Heart left ventricle (tissue), 16 donors: ENCODE measurements at places on chromosomes 13 and 19.

DNA sequence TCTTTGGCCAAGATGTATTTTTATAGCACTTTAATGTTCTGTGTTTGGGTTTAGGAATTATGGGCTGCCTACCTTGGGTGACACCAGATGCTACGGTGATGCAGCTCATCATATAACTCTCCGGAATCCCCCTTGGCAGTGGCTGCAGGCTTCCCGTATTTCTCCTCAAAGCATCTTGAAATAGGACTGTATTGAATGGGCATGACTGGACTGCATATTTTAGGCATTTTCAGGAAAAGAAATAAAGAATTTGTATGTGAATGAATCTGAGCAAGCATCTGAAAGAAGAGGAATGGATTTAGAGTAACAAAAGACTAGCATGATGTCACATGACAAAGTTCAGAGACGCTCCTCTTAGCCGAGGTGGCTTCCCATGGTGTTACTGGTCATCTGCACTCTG is 70.6 kb downstream of the DGKH start:
- peaks cover 6% of the 10 kb centered on the region for H3K4me1 ChIP-seq
- H3K27me3 ChIP-seq, result no peaks in the 10 kb centered on the region
- no peak overlapping the region for H3K4me3 ChIP-seq
- H3K27ac ChIP-seq, result no peak overlapping the region
- no peak for DNase-seq

DNA sequence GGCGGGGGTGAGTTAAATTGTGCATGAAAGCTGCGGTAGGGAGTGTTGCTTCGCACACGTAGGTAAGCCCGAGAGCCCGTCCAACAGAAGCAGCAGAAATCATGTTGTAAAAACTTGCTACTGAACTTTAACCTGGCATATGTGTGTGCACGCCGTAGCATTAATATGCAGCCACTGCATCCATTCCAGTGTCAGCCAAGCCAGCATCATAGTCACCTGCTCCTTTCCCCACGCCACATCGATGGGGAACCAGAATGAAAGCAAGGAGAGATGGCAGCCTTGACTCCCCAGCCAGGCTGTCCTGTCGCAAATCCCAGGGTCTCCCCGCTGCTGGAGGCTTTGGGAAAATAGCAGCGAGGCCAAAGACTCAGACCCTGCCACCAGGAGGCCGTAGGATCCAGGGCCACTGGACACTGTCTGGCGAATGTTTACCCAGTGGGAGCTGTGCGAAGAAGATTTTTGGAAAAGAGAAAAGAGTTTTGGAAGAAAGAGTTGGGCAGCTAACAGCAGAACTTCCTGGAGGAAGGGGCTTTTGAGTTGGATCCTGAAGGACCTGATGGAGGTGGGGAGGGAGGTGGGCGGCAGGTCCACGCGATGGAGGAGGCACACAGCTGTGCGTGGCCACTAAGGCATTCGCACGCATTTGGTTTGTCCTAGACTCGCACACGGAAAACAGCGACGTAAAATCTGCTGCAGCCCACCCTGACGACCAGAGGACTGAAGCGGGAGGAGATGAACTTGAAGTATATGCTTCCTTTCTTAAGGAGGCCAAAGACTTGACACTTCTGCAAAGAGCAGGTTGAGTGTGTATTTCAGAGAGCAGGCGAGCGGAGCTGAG is 48.7 kb upstream of the RANBP3 start:
- H3K4me1 ChIP-seq, result no peaks in the 10 kb centered on the region
- H3K4me3 ChIP-seq, result no peak overlapping the region
- H3K27me3 ChIP-seq, result no peaks in the 10 kb centered on the region
- H3K36me3 ChIP-seq, result no peaks in the 10 kb centered on the region

DNA sequence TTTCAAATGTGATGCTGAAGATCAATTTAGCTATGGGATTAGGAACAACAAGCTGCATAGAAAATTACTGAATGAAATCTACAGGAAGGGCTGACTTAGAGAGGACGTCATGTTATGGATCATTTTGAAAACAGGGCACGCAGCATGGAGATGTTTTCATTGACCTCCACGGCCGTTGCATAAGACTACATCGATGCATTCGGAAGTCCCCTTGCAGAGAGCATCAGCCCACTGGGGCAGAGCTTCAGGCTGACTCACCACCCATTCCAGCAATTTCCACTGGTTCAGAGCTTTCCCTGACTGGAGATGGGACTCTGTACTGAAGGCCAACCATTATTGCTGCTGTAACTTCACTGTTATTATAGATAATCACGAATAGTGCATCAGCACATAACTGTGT is 305.3 kb downstream of the IRS2 start:
- H3K4me1 ChIP-seq, result no peaks in the 10 kb centered on the region
- no peak overlapping the region for H3K4me3 ChIP-seq
- no peaks in the 10 kb centered on the region for H3K27me3 ChIP-seq
- no peaks in the 10 kb centered on the region for H3K36me3 ChIP-seq
- no peak overlapping the region for H3K27ac ChIP-seq
- DNase-seq, result no peak

DNA sequence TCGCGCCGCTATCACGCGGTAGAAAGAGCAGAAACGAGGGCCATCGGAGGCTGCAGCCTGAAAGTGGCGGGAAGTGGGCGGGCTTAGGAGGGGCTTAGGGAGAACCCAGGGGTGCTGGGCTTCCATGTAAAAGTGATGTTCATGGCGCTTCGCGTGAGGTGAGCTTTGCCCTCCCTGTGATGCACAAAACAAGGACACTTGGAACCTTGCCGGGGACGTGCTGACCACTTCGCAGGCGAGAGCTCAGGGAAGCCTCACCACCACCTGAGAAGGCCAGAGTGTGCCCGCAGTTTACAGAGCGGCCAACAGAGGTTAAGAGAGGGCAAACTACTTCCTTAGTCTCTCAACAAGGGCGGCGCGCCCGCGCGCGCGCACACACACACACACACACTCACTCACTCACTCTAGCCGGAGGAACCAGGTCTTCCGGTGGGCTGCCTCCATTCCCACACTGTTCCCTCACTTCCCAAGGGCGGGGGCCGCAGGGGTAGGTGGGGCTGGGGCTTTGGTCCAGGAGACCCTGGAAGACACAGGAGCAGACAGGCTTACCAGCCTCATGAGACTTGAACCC is 651 bp downstream of the GAPDHS start:
- no peak for DNase-seq
- peaks cover 34% of the 10 kb centered on the region for H3K27me3 ChIP-seq
- no peaks in the 10 kb centered on the region for H3K36me3 ChIP-seq
- no peaks in the 10 kb centered on the region for H3K4me1 ChIP-seq
- no peak overlapping the region for H3K27ac ChIP-seq
- H3K4me3 ChIP-seq, result no peak overlapping the region

DNA sequence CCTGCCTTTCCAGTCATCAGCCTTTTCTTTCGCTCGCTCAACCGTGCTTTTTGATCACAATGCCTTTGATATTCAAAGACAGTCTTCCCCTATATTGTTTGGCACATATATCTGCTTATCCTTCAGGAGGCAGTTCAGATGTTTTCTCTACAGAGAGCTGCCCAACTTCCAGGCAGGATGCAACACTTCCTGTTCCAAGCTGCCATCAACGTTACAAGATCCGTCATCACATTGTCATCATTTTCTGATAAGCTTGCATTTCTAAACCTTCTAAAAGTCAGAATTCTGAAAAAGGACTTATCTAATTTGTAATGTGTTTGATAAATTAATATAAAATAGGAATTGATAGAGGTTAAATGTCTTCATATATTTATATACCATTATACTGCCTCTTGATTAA is 574.2 kb downstream of the TBC1D4 start:
- H3K36me3 ChIP-seq, result no peaks in the 10 kb centered on the region
- no peaks in the 10 kb centered on the region for H3K4me1 ChIP-seq
- H3K4me3 ChIP-seq, result no peak overlapping the region
- no peaks in the 10 kb centered on the region for H3K27me3 ChIP-seq

DNA sequence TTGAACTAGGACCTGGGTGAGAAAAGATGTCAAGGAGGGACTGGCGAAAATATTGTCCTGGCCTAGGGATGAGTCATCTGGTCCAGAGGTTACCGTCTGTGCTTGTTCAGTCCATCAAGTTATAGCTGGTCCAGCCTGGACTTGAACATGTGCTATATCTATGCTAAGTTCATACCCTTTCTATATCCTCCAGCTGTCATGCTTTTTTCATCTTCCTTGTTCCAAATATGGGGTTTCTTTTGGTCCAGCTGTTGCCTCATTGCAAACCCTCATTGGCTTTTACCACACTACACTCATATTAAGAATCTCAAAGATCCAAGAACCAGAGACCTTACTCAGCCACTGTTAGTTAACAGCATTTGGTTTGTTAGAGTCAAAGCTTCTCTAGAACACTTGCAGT is 19.1 kb upstream of the KLF12 start:
- H3K36me3 ChIP-seq, result no peaks in the 10 kb centered on the region
- H3K27ac ChIP-seq, result no peak overlapping the region
- no peak overlapping the region for H3K4me3 ChIP-seq
- DNase-seq, result no peak

DNA sequence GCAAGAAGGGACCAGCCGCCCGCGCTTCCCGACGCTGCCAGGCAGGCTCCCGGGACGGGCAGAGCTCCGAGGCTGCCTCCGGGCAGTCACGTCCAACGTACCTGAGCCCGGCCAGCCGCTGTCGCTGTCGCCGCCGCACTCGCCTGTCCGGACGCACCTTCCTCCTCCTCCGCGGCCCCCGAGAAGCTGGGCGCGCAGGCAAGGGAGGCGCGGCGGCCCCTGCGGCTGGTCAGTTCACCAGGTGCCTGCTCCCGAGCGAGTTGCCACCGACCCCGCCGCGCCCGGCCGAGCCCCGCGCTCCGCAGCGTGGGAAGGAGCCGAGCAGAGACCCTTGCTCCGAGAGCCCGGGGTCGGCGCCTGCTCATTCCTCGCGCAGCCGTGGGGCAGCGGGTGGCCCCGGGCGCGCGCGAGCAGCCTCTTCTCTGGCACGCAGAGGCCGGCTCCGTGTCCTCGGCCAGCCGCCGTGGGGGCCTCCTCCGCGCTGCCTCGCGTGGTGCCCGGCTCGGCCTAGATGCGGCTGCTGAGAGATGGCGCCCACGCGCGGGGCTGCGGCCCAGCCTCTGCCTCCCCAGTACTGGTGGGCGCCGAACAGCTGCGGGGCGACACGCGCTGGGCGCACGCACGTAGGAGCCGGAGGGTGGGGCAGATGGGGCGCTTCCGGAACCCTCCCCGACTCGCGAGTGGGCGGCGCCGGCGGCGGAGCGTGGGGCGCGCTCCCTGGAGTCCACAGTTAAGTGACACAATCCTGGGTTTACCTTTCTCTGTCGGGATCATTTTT is 419.4 kb downstream of the UQCRFS1 start:
- peak overlapping the region; percentile 79 for H3K4me3 ChIP-seq
- DNase-seq, result no peak
- H3K27ac ChIP-seq, result no peak overlapping the region
- no peaks in the 10 kb centered on the region for H3K36me3 ChIP-seq
- peaks cover 20% of the 10 kb centered on the region for H3K27me3 ChIP-seq

- no peaks in the 10 kb centered on the region for H3K27me3 ChIP-seq
- no peaks in the 10 kb centered on the region for H3K36me3 ChIP-seq
- H3K4me3 ChIP-seq, result no peak overlapping the region
- DNase-seq, result no peak
These were observed 1890.9 kb downstream of the PCDH9 start for GRCh38 chr13:65339241-65339640.

DNA sequence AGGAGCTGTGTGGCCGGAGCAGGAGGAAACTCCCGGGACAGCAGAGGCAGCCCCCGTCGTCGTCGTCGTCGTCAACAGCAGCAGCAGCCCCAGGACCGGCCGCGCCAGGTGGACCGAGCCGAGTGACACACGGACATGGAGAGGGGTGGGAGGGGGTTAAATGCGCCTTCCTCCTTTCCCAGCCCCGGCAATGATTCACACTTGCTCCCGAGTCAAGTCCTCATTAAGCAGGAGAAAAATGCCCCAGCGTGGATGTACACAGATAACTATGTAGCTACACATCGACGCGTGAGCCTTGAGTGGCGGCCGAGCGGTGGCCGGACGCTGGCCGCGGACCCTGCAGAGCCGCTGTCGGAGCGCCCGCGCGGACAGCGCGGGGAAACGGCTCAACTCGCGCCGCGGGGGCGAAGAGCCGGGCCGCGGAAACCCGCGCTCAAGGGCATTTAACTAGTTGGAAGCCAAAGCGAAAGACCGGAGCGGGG is 645 bp downstream of the UBL3 start:
- peak; percentile 81 for DNase-seq
- no peaks in the 10 kb centered on the region for H3K27me3 ChIP-seq
- no peaks in the 10 kb centered on the region for H3K36me3 ChIP-seq
- H3K27ac ChIP-seq, result peak overlapping the region; percentile 98

- no peak overlapping the region for H3K27ac ChIP-seq
- H3K4me1 ChIP-seq, result no peaks in the 10 kb centered on the region
- DNase-seq, result no peak
- no peaks in the 10 kb centered on the region for H3K36me3 ChIP-seq
- no peak overlapping the region for H3K4me3 ChIP-seq
- no peaks in the 10 kb centered on the region for H3K27me3 ChIP-seq
These were observed 4.9 kb upstream of the MBD3L3 start for GRCh38 chr19:7063339-7063738.

DNA sequence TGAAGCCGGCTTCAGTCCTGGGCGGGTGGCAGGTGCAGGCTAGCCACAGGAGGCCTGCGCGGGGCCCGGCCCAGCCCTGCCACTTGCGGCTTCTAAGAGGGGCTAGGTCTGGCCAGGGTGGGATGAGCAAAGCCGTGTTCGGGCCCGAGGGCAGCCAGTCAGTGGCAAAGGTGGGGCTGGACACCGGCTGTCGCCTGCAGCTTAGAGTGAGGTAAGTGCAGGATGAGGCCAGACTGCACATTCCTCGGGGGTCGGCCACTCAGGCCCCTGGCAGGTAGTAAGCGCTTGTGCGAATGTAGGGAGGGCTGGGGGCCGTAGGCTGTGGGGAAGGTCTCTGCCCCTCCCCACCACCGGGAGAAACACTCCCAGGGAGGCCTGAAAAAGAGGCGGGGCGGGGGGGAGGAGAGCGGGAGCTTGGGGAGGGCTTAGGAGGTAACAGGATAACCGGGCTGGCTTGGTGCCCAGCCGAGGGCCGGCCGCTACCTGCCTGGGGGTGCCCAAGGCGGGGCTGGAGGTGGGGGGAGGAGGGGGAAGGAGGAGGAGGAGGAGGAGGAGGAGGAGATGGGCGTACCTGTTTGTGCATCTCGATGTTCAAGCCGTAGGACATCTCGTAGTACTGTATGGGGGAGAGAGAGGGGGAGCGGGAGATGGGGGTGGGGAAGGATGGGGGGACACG is 6.4 kb downstream of the TLE5 start:
- H3K27ac ChIP-seq, result no peak overlapping the region
- H3K4me1 ChIP-seq, result peaks cover 15% of the 10 kb centered on the region

- no peak overlapping the region for H3K4me3 ChIP-seq
- DNase-seq, result no peak
- H3K27ac ChIP-seq, result no peak overlapping the region
- peaks cover 6% of the 10 kb centered on the region for H3K27me3 ChIP-seq
- peaks cover 8% of the 10 kb centered on the region for H3K4me1 ChIP-seq
These were observed 60.5 kb downstream of the MAP4K1 start for GRCh38 chr19:38557205-38557799.
